NCI-H2171 treated with DMSO at 0.1 percent for 48 hours (cell line): ENCODE measurements at places on chromosomes 7 and 10.
A peak's percentile ranks its signal among the peaks of the same experiment; 100 is the strongest.

- DNase-seq = no peak
These were observed 71.5 kb downstream of the WAPL start for GRCh38 chr10:86449926-86450558.

GRCh38 chr10:44824607-44825006, 86.5 kb upstream of the TMEM72 start:
- no peak for DNase-seq

DNA sequence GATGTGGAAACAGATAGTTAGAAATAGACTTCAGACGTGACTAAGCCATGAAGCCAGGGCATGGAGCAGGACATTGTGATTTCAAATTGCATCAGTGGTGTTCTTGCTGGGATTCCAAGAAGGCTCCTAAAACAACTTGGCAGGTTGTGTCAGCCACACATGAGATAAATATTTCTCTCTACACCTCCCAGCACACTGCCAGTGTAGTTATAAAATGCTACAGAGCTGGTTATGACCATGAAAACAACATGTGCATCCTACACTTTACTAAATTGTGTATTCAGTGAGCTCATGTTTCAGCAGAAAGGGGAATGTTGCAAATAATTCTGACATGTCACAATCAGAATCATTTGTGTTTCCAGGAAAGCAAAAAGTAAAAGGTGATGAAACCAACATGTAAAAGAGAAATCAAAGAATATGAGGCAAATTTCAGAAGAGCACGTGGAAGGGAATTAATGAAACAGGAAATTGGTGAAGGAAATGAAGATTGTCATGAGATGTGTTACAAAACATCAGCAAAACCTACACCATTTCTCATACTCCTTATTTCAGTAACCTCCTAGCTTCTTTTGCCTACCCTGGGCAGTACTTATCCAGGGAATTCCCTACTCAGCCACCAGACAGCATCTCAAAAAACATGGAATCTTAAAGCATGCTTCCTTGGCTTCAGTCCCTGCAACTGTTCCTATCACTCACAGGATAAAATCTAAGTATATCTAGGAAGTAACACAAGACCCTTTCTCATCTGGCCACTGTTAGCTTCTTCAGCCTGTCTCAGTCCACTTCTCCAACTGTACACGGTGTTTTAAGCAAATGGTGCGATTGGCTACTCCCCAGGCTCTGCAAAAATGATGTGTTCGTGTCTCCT, 5.8 kb upstream of the CYP3A7 start:
- no peak for DNase-seq

- DNase-seq = no peak
These were observed 79.7 kb downstream of the GLRX3 start for GRCh38 chr10:130215931-130216231.

GRCh38 chr10:59304521-59305097, 57.7 kb downstream of the FAM13C start:
- no peak for DNase-seq

DNA sequence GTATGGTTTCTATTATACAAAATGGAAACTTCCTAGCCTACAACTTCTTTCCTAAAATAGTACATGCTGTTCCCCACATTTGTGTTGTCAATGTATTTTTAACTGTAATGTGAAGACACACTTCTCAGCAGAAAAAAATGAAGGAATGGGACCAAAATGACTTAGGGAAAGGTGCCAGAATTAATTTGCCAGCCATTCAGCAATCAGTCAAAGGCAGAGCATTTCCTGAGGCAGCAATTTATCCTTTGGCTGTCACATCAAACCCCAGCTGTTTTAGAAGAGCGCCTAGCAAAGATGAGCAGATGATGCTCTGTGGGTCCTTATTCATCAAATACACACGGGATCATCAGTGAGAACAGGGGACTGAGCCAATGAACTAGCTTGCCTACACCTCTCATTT, 592.5 kb downstream of the KCNMA1 start:
- peak; percentile 5 for DNase-seq

DNA sequence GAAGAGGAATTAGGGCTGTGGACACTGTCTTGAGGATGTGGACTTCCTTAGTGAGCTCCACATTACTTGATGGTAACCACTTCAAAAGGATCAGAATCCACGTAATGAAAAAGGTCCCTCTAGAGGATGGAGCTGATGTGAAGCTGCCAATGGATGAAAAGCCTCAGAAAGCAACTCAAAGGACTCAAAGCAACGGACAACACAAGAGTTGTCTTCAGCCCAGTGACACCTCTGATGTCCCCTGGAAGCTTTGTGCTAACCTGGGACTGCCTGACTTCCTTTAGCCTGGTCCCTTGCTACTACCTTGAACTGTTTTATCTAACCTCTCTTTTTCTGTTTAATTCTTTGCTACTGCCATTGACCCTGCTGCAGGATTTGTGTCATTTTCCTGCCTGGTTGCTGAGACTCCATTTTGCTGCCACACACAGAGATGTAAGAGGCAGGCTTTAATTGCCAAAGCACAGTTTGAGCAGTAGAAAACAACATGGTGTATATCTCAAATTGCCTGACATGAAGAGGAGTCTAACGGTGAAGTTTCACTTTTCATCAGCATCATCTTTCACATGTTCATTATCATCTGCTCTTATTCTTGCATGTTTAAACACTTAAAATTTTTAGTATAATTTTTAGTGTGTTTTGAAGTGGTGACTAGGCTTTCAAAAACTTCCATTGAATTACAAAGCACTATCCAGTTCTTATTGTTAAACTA, 11.1 kb upstream of the SGCE start:
- DNase-seq = no peak

DNA sequence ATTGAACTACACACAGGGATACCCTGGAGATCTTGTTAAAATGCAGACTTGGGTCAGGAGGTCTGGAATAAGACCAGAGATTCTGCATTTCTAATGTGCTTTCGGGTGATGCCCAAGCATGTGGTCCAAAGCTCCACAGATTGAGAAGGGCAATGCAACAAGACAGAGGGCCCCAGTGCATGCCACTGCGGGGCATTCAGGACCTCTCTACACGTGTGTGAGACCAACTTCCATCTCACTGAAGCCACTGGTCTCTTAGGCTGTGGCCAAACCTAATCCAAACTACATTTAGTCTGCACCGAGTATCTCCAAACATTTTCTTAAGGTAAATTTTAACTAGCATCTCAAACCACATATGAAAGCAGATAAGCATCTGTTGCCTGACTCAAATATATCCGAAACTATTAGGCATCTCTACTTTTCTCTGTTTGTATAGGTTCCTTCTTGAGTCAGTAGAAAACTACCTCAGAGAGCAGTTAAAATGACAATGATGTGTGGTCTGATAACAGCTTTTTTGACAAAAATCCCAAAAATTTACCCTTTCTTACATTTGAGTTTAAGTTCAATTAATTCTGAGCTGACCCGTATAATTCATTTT, 107.5 kb downstream of the ELMO1 start:
- DNase-seq = no peak

DNA sequence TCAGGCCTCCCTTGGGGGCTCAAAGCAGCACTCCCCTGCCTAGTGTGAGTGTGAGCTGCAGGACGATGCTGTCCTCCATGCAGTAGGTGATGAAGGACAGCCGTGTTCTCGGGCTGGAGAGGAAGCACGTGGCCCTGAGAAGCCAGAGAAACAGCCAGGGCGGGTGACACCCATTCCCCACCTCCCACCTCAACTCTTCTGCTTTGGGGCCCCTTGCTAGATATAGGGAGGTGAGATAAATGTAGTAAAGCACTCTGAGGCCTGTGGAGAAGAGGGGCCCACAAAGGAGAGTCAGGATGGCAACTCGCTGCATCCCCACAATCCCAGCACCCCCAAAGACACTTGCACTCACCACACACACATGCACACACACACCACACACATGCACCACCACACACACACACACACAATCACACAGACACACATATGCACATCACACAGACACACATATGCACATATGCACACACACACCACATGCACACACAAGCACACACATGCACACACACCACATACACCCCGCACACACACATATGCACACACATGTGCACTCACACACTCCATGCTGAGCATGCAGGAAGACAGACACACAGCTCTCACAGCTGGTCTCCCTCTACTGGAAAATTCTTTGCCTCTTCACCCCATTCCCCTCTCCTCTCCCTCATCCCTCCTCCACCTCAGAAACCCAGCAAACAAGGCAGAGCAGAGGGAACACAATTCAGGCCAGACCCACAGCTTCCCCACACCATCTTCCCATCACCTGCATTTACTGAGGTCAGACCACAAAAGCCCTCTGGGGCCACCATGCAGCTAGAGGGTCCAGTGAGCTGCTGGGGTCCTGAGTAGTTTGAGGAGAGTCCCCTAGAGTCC, 30.5 kb downstream of the ANXA8 start:
- DNase-seq = no peak

DNA sequence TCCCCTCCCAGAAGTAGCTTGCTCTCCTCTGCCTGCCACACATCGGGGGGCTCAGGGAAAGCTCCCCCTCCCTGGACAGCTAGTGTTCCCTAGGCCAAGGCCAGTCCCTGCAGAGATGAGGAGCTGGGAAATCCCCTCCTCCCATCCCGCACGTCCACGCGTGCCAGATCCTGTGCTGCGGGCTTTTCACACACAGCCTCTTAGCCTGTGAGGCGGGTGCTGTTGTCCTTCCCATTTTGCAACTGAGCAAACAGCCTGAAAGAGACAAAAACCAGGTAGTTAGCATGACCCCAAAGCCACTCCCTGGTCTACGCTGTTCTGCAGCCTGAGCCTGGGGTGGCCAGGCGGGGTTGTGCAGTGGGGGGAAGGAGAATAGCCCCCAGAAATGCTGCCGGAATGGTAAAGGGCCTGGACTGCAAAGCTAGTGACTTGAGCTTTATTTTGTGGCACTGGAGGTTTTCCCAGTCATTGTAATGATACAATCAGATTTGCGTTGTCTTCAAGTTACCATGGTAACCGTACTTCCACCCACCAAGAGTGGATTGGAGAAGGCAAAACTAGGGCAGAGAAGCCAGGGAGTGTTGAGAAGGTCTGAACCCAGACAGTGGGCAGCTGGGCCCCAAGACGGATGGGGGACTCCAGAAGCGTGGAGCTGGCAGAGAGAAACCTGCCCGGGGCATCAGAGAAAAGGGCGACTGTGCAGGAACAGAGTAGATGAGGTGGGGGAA, 98.6 kb upstream of the KCTD7 start:
- no peak for DNase-seq

GRCh38 chr10:113080925-113081229, 130.8 kb downstream of the TCF7L2 start:
- no peak for DNase-seq

GRCh38 chr7:122219253-122219865, 75.3 kb upstream of the AASS start:
- peak; percentile 35 for DNase-seq
